ENCODE measurements at places on chromosomes 7 and 10.

DNA sequence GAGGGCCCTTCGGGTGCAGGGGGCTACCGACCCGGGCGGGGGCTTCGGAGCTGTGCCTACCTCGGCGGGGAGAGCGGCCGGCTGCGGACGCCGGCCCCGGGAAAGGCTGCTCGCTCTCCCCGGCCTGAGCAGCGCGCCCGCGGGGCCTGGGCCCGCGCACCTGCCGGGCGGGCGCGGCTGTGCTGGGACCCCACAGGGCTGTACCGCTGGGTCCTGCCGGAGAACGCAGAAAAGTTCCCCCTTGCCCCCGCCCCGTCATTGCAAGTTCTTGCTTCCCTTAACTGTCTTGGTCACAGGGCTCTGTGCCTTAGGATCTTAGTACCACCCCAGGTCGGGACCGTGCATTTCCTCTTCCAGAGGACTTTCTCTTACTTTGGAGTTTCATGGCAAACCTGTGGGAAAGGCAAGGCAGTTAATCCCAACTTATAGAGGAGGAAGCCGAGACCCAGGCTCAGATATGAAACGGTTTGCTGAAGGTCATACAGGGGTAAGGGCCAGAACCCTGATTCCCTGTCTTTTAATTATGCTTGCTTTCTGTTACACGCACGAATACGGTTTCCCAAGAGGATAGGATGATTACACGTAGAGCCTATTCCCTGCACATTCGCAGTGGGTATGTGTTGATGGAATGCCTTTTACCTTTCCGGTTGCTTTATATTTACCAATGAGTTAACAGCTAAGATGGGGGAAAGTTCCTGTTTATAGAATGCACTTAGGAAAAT is 652 bp downstream of the PCGF5 start:
- peak; percentile 23 for DNase-seq

DNA sequence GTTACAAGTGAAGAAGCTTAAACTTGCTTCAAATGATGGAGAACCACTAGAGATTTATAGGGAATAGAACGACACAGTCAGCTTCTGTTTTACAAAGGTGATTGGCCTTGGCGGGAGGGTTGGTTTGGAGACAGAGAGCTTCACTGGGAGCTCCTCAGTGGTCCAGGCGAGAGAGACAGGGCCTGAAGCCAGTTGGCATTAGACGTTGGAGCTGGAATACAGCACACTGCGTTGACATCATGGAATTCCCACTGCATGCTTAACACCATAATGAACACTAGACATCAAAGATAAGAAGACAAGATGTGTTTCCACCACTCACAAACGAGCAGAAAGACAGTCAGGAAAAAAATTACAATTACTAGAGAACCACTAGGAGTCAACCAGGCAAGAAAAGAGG is 67.8 kb downstream of the TBXAS1 start:
- no peak for DNase-seq

DNA sequence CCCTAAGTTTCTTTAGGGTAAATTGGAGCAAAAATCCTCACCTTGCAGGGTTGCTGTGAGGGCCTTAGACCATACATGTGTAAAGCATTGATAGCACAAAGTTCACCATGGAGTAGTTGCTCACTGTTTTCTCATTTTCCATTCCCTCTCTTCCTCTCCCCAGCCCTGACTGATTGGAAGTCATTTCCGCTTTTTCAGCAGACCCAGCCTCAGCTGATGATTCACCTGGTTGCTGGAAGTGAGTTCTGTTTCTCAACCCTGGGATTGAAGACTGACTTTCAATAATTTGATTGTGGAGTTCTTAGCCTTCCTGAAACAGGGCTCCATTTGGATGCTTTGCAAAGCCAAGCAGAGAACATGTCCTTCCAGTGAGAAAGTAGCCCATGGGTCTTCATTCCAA is 107.0 kb downstream of the PLXNA4 start:
- DNase-seq: no peak

DNA sequence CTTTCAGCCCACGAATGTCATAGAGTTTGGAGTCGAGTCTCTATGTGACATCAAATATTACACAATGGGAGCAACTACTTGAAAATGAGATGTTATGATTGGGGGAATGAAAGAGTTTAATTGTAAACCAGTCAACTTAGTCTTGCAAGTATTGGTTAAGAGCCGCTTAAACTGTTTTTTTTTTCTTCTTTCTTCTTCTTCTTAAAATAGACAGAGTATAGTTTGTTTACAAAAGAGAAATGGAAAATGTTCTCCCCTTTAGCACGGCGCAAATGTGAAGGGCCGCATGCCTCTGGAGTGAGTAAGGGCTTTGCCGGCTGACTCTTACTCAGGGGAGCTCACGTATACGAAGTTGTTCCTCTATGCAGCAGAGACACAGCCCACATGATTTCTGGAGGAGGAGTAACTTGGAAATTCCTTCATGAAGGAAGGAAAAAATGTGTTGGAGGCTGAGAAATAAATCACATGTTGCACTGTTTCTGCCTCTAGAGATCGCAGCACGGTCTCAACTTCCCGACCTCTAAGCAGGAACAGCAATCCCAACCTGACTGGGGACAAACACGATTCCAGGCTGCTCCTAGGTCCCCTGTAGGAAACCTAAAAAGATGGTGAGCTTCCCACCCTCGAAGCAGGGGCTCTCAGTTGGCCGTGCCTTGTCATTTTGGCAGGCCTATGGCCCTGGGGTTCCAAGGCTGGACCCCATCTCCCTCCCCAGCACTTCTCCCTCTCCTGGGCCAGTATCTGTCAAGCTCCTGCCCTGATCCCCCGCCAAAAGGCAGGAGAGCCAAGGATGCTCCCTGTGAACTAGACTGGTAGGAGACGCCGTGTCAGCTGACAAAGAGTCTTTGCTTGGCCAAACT is 44.8 kb downstream of the MYOF start:
- peak; percentile 100 for DNase-seq

- DNase-seq: no peak
Measured at GRCh38 chr7:30594048-30594539, 584 bp upstream of the GARS1 start.

- no peak for DNase-seq
Measured at GRCh38 chr7:27697861-27698430, 35.3 kb upstream of the HIBADH start.

GRCh38 chr7:5231116-5231515 is 41.1 kb downstream of the WIPI2 start:
- DNase-seq: no peak

- DNase-seq: no peak
Measured at GRCh38 chr10:1048349-1048731, 579 bp downstream of the IDI1 start.

DNA sequence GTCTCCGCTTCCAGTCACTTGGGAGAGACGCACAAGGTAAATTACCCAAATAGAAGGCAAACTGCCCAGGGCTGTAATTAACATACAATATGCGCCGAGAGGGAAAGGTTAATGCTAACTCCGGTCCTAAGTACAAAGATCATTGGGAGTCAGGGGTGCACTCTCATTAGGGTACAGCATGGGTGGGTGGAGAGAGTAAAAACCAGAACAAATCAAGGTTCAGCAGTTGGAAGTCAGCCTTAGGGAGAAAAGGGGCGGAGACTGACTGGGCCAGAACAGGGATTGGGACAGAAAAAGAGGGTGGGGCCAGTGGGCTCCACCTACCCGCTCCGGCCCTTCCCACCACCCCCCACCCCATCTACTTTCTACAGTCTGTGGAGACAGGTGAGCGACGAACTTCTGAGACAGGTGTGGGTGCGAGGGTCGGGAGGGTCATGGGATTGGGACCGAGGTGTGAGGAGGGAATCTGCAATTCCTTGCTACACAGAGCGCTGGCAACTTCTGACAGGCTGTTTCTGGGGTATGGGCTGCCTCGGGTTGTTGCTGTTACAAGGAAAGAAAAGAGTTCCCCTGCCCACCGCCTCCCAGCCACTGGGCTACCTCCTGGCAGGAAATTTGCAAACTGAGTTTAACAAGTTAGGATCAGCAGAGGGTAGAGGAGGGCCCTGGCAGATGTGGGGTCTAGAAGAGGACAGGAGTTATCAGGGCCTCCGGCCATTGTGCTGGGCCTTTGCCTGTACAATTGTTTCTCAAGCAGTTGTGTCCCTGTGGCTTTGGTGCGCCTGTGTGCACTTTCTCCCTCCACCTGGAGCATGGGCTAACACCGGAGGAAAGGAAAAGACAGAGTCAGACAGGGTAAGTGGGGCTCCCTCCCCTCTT is at the start of gene TMEM139:
TSS of gene TMEM139 (plus strand) at position 368 of the 879 bp plus-strand sequence. CDS start 1,000 bp downstream, outside the sequence.
- no peak for DNase-seq
